Activated naive CD8-positive, alpha-beta T cell treated with anti-CD3 and anti-CD28 coated beads, Interleukin-2, amount 50 U/mL, for 24 hours (primary cell): ENCODE measurements at places on chromosomes 12 and 14.
A peak's percentile ranks its signal among the peaks of the same experiment; 100 is the strongest.

DNA sequence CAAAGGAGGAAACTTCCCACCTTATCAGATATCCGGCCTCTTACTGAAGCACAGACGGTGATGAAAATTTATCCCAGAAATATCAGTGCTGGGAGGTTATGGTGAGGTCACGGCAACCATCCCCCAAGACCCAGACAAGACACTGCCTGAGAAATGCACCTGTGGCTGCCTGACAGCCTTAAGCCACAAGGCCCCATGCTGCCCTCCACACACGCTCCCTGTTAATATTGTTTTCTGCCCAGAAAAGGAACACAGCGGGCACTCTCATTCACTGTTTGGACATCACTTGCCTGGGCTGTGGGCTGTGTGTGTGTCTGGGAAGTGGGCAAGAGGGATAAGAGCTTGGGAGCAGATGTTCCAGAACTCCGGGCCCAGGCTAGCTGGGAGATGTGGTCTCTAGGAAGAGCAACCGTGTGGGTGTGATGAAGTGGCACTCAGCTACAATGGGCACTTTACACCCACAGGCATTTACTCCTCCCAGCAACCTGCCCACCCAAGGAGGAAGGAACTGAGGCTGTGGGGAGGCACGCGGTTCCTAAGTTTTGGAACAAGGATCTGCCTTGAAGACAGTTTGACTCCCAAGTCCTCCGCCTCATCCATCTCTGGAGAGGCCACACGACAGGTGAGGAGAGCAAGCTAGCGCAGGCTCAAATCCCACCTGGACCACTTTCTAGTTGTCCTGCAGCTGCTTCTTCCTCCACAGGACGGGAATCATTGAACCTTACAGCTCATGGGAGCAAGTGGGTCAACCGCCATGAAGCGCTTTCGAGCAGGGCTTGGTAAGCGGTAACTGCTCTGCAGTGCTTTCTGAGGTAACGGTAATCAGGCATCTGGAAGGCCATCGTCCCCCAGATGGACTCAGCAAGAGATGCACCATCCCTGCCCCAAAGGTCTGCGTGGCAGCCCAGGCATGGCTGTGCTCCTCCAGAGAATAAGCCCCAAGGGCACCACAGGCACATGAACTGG lies 91.4 kb downstream of the CHGA start:
- no peaks in the 10 kb centered on the region for H3K27me3 ChIP-seq
- DNase-seq: no peak
- H3K4me3 ChIP-seq: no peak overlapping the region
- peaks cover 27% of the 10 kb centered on the region for H3K4me1 ChIP-seq
- H3K27ac ChIP-seq: peak overlapping the region; percentile 66

- H3K36me3 ChIP-seq: no peaks in the 10 kb centered on the region
- no peaks in the 10 kb centered on the region for H3K27me3 ChIP-seq
- DNase-seq: no peak
- no peak overlapping the region for H3K4me3 ChIP-seq
- no peak overlapping the region for H3K27ac ChIP-seq
Measured at GRCh38 chr14:52885230-52885629, 65.6 kb downstream of the FERMT2 start.

DNA sequence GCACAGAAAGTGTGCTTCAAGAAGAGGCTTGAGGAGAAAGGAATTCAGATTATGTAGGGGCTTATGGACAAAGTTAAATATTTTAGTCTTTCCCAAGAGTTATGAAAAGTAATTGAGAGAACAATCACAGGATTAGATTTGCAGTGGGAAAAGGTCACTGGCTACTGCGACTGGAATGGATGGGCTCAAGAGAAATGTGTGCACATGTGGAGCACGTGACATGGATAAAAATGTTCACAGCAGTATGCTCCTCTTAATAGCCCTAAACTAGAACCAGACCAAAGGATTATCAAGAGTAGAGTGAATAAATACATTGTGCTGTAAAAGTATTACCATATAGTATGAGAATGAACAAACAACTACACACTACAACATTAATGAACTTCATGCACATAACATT lies 78.1 kb downstream of the ABCD2 start:
- no peak overlapping the region for H3K4me3 ChIP-seq
- no peaks in the 10 kb centered on the region for H3K4me1 ChIP-seq
- DNase-seq: no peak
- H3K36me3 ChIP-seq: peaks cover 1% of the 10 kb centered on the region
- no peaks in the 10 kb centered on the region for H3K27me3 ChIP-seq
- H3K27ac ChIP-seq: no peak overlapping the region

DNA sequence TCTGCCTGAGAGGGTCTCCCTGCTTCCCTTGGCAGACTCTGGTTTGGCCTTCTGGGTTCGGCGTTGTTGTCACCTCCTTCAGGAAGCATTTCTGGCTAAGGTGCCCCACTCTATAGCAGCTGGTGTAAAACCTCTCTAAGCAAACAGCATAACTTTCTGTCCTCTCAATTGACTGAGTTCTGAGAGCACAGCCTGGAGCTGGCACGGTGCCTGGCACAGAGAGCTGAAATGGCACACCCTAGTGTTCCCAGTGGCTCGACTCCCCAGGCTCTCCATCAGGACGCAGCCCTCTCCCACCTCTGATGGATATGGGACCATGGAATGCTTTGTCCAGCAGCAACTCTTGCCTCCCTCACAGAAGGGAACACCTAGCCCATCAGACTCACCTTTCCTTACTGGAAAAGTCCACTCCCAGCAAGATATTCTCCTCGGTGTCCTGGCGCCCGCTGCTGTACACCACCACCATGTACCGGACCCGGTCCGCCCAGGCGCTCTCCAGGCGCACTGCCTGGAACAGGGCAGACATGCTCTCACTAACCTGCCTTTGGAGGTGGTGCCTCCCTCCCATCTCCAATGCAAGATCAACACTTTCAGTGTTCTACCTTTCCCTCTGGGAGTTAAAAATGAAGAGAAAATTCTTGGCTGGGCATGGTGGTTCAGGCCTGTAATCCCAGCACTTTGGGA lies 40.6 kb downstream of the SSH1 start:
- no peak for DNase-seq
- peaks cover 15% of the 10 kb centered on the region for H3K4me1 ChIP-seq
- no peaks in the 10 kb centered on the region for H3K27me3 ChIP-seq
- H3K27ac ChIP-seq: no peak overlapping the region
- peaks cover 15% of the 10 kb centered on the region for H3K36me3 ChIP-seq

- H3K36me3 ChIP-seq: peaks cover 10% of the 10 kb centered on the region
- H3K27ac ChIP-seq: no peak overlapping the region
- peaks cover 29% of the 10 kb centered on the region for H3K4me1 ChIP-seq
- peak overlapping the region; percentile 38 for H3K4me3 ChIP-seq
Measured at GRCh38 chr14:75662966-75663365, 1.9 kb downstream of the TTLL5 start.

DNA sequence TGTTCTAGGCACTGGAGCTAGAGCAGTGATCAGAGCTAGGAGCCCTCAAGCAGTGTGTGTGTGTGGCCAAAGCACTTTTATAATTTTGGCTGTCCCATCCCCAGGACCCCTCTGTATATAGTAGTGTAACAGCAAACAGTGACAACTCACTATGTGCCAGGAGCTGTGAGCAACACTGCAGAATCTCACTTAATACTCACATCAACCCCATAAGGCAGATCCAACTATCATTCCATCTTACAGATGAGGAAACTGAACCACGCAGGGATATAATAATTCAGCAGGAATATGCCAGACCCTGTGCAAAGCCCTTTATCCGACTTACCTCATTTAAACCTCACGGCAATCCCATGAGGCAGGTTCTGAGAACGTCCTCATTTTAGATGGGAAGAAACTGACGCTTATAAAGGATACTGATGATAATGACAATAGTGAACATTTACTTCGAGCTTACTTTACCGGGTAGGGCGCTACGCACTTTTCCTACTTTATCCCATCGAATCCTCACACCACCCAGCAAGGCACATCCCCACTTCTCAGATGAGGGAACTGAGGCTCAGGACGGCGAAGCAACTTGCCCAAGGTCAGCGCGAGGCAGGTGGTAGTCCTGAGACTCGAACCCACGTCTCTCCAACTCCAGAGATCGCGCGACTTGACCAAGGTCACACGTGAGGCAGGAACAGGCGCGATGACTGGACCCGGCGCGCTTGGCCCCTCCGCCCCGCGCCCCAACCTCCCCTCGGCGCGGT lies 687 bp downstream of the RAB35 start:
- peak; percentile 51 for DNase-seq
- peaks cover 79% of the 10 kb centered on the region for H3K4me1 ChIP-seq
- peaks cover 25% of the 10 kb centered on the region for H3K36me3 ChIP-seq
- peak overlapping the region; percentile 96 for H3K27ac ChIP-seq

GRCh38 chr12:88336076-88336739 lies 194.1 kb downstream of the TMTC3 start:
- H3K4me1 ChIP-seq: no peaks in the 10 kb centered on the region
- no peaks in the 10 kb centered on the region for H3K36me3 ChIP-seq
- DNase-seq: no peak
- no peaks in the 10 kb centered on the region for H3K27me3 ChIP-seq
- no peak overlapping the region for H3K27ac ChIP-seq

GRCh38 chr14:63764103-63764502 lies 36.2 kb upstream of the SGPP1 start:
- no peak overlapping the region for H3K4me3 ChIP-seq
- DNase-seq: no peak
- H3K27ac ChIP-seq: no peak overlapping the region
- no peaks in the 10 kb centered on the region for H3K27me3 ChIP-seq
- H3K4me1 ChIP-seq: peaks cover 10% of the 10 kb centered on the region

DNA sequence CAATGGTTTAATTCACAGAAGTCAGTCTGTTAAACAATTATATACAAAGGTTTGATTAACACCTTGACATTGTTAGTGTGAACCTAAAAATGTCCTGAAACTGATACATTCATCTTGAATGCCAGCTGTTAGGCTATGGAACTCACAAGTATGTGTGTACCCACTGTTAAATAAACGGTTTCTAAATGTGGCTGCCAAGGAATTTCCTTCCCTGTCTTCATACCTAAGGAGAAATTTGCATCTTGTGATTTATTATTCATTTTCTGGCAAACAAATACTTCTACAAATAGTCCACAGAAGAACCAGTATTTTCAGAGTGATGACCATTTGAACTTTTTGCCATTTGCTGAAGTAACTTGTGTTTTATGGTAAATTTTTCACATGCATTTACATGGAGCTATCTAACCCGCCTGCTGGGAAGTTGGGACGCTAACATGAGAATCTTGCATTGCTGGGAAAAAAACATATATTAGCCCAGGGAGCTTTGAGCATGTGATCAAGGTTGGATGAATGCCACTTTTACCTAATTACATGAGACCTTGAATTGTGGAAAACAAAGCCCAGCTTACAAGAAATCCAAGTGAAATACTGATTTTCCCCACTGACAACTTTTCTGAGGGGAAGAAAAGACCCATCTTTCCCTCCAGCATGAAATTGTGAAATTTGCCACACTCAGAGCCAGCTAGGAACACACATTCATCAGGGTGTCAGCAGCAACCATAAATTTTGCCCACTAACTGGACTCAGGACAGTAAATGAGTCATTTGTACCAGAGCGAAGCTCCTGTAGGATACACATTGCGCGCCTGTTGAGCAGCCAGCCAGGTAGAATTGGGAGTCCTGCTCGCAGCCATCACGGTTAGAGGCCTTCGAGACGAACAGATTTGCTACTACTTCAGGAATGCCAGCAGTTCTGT lies 118.0 kb downstream of the KICS2 start:
- peaks cover 5% of the 10 kb centered on the region for H3K27me3 ChIP-seq
- H3K4me3 ChIP-seq: no peak overlapping the region
- DNase-seq: no peak
- no peaks in the 10 kb centered on the region for H3K36me3 ChIP-seq

GRCh38 chr12:29164477-29165393 lies 15.7 kb downstream of the FAR2 start:
- peaks cover 27% of the 10 kb centered on the region for H3K4me1 ChIP-seq
- DNase-seq: no peak
- H3K4me3 ChIP-seq: no peak overlapping the region
- H3K27ac ChIP-seq: no peak overlapping the region
- H3K36me3 ChIP-seq: peaks cover under 1% of the 10 kb centered on the region

DNA sequence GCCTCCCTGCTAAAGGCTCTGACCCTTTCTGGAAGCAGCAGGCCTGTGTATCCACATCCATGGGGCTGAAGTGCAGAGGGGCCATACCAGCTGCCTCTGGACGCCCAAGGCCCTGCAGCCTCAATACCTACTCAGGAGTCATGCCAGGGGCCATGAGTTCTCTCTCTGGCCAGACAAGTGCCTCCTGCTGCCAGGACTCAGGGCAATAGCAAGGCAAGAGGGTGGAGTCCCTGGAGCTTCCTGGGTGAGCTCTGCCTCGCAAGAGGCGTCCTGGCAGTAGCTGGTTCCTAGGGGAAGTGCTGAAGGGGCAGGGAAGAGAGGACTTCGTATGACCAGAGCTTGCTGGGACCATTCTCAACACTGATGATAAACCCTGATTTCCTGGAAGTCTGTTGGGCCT lies 10.9 kb upstream of the ENDOU start:
- H3K36me3 ChIP-seq: no peaks in the 10 kb centered on the region
- no peak for DNase-seq
- H3K4me3 ChIP-seq: no peak overlapping the region
- no peak overlapping the region for H3K27ac ChIP-seq

GRCh38 chr12:23093488-23093887 lies 468.5 kb downstream of the ETNK1 start:
- H3K27ac ChIP-seq: no peak overlapping the region
- no peak overlapping the region for H3K4me3 ChIP-seq
- no peaks in the 10 kb centered on the region for H3K27me3 ChIP-seq
- DNase-seq: no peak
- no peaks in the 10 kb centered on the region for H3K4me1 ChIP-seq

- no peak overlapping the region for H3K27ac ChIP-seq
Measured at GRCh38 chr14:32977913-32978312, 39.2 kb downstream of the NPAS3 start.

DNA sequence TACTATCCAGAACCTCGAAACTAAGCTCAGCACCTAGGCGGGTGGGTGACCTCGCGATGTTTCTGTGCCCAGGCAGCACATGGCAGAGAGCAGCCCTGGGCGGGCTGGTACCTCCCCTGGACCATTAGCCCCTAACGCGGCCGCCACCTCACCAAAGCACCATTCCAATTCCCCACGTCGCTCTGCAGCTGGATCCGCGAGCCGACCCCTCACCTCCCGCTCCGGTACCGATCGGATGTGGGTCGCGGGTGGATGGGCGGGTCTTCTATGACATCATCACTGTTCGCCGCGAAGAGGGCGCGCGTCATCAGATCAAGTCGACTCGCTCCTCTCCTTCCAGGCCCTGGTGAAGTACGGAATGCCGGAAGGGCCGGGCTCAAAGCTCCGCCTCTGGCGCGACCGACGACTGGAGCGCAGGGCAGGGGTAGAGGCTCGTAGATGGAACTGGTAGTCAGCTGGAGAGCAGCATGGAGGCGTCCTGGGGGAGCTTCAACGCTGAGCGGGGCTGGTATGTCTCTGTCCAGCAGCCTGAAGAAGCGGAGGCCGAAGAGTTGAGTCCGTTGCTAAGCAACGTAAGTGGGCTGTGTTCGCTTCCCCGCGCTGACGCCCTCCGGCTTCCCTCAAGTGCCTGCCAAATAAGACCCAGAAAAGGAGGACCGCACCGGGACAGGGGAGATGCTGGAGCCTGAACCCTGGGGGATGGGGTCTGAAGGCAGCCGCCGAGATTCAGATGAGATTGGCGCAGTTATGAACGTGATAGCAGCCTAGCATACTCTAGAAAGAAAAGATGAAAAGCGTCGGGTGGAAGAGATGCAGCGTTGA lies at the start of the genes SLC38A6 and TRMT5:
Gene SLC38A6, plus strand, starts transcription at position 435 of the 822 bp plus-strand sequence. Its CDS starts 33 bp downstream, at position 468.
Gene TRMT5, minus strand, starts transcription at position 269 of the 822 bp plus-strand sequence. Its CDS starts 106 bp downstream, at position 163.
- DNase-seq: peak; percentile 91
- H3K36me3 ChIP-seq: peaks cover 30% of the 10 kb centered on the region
- H3K4me3 ChIP-seq: no peak within 1 kb of the TSS
- H3K27me3 ChIP-seq: no peaks in the 10 kb centered on the region
- peaks cover 8% of the 10 kb centered on the region for H3K4me1 ChIP-seq
- no peak within 1 kb of the TSS for H3K27ac ChIP-seq

GRCh38 chr12:169528-170370 lies 44.2 kb downstream of the SLC6A12 start:
- no peaks in the 10 kb centered on the region for H3K27me3 ChIP-seq
- no peak overlapping the region for H3K27ac ChIP-seq
- peaks cover 13% of the 10 kb centered on the region for H3K4me1 ChIP-seq
- DNase-seq: no peak
- H3K4me3 ChIP-seq: no peak overlapping the region
